ENCODE measurements at places on chromosomes 5 and 9.

DNA sequence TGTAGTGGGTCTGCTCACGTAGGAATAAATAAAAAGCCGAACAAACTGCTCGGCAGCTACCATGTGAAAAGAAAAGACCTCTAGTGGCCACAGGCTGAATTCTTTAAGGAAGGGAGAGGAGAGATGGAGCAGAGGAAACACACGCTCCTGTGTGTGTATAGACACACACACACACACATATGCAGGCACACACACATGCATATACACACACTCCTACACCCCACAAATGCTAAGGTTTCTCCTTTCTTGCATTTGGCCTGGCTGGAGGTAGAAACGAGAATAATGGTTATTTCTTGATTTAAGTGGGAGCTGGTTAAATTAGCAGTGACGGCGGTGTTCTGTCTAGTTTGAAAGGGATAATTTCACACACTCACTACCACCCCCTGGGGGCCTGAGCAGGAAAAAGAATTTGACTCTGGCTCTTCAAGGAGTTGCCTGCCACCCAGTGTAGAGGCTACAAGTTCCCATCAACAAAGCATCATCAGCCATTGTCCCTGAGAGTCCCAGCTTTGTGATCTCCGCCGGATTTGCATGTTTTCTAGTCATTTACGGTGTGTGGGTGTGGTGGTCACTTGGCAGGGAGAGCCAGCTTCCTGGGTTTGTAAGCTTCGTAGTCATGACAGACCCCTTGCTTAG, at the start of gene INSYN2B:
Gene INSYN2B, minus strand, starts transcription at position 78 of the 636 bp plus-strand sequence. CDS start 96,597 bp downstream, outside the sequence.
- peak; percentile 71 for DNase-seq
- peak within 1 kb of the TSS; percentile 60 for H3K27ac ChIP-seq
- H3K27me3 ChIP-seq = no peaks in the 10 kb centered on the region
- H3K4me3 ChIP-seq = peak within 1 kb of the TSS; percentile 49
- H3K36me3 ChIP-seq = no peaks in the 10 kb centered on the region
- no peaks in the 10 kb centered on the region for H3K4me1 ChIP-seq

DNA sequence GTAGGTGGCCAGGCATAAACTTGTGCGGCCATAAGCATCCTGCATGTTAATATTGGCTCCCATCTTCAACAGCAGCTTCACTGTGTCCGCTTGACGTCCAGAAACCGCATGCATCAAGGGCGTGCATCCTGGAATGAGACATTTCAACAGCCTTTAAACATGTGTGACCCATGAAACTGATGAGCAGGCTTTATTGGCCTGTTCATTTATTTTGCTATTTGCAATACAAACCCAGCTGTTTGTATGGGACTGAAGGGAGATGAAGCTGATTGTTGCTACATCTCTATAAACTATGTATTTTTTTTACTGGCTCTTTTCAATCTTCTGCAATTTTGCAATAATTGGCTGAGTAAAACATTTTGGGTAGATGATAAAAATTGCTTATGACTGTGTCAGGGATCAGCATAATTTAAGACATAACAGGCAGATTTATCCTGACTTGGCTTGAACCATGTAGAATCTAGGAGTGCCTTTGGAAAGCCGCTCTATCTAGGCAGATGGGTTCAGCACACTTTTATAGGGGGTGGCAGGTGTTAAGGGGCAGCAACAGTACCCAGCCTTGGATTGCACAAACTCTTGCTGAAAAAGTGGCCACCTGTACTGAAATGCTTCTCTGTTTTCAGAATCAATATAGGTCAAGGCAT, 56.9 kb downstream of the ANKRD55 start:
- no peak overlapping the region for H3K4me3 ChIP-seq
- DNase-seq = no peak
- no peaks in the 10 kb centered on the region for H3K27me3 ChIP-seq

DNA sequence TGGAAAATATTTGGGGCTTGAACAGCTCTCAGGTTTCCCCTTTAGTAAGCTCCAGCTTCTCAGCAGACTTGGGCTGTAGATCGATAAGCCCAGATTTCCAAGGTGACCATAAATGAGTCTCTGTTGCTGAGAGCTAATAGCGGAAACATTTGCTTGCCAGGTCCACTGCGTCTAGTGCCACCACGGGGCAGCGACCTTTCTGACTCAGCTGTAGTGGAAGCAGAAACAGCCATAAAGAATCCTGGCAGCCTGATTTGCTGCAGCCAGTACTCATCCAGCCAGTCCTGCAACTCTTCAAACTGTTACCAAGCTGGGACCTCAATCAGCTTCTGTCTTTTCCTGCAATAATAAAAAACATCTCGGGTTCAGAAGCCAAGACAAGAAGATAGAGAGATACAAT, 241.7 kb downstream of the DOCK8 start:
- no peaks in the 10 kb centered on the region for H3K4me1 ChIP-seq
- H3K4me3 ChIP-seq = no peak overlapping the region
- no peaks in the 10 kb centered on the region for H3K36me3 ChIP-seq
- DNase-seq = no peak
- H3K27me3 ChIP-seq = no peaks in the 10 kb centered on the region

DNA sequence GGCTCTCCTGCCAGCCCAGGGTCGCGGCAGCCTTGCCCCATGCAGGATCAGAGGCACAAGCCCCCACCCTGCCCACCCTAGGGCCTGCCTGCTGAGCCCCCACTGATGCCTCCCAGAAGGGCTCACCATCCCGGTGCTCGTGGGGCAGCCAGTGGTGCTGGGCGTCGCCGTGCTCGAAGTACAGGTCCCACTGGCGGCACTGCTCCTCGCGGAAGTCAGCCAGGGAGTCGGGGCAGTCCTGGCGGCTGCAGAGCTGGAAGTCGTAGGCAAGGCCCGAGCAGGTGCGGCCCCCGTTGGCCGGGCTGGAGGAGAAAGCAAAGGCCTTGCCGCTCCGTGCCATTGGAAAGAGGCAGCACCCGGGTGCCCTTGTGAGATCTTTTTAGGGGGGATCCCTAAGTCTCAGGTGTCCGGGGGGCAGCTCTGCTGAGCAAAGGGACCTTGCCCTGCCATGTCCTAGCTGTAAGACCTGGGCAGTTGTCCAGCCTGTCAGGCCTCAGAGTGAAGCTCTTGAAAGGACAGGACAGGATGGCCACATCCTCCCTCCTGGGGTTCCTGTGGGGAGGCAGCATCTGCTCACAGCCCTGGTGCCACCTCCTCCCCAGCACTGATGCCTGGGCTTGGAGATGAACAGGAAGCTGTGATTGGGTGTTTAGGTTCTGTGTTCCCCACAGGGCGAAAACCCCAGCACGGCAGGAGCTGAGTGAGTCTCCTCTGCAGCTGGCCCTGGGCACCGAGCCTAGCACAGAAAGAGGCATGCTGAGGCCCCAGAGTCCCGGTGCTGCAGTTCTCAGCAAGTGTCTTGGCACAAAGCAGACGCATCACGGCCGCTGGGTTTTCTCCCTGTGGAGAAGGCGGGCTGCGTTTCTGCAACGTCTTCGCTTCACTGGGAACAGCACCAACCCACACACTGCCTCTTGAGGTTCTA, 77.7 kb downstream of the ZNF354C start:
- H3K4me3 ChIP-seq = no peak overlapping the region
- H3K27me3 ChIP-seq = no peaks in the 10 kb centered on the region
- H3K27ac ChIP-seq = no peak overlapping the region
- H3K4me1 ChIP-seq = no peaks in the 10 kb centered on the region
- DNase-seq = no peak
- H3K36me3 ChIP-seq = no peaks in the 10 kb centered on the region

GRCh38 chr5:159873680-159874079, 42.6 kb upstream of the ADRA1B start:
- H3K27me3 ChIP-seq = no peaks in the 10 kb centered on the region
- H3K36me3 ChIP-seq = no peaks in the 10 kb centered on the region
- no peak overlapping the region for H3K4me3 ChIP-seq
- peaks cover 8% of the 10 kb centered on the region for H3K4me1 ChIP-seq
- H3K27ac ChIP-seq = no peak overlapping the region
- no peak for DNase-seq

DNA sequence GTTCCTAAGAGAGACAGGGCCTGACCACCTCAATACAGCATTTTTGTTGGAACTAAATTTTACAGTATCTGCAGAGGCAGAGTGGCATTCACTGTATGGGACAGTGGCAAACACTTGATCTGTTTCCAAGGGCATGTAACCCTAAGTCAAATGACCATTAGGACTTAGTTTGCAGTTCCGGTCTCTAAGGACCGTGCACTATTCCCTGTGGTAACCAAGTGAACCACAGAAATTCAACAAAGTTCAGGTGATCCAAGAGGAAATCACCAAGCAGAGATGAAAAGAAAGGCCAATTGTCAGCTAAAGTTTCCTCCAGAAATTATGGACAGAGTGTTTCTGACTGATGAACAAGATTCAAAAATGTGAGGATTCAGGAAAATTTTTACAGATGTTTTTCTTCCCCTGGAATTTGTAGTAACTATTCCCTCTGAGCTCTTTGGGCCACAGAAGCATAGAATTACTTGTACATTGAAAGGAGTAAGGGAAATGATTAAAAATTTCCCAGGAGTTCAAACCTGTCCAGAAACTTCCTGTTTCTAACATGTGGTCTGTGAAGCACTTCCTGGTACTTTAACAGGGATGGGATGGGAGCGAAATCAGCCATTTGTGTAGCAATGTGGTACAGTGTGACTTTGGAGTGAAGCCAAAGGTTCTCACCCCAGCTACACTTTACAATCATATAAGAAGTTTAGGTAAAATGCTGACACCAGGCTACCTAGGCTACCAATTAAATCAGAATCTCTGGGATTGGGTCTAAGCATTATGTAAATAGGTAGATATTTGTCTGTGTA, 266.1 kb upstream of the MAP3K1 start:
- no peak overlapping the region for H3K27ac ChIP-seq
- no peak overlapping the region for H3K4me3 ChIP-seq
- no peaks in the 10 kb centered on the region for H3K27me3 ChIP-seq
- H3K36me3 ChIP-seq = no peaks in the 10 kb centered on the region
- DNase-seq = no peak
- H3K4me1 ChIP-seq = no peaks in the 10 kb centered on the region

DNA sequence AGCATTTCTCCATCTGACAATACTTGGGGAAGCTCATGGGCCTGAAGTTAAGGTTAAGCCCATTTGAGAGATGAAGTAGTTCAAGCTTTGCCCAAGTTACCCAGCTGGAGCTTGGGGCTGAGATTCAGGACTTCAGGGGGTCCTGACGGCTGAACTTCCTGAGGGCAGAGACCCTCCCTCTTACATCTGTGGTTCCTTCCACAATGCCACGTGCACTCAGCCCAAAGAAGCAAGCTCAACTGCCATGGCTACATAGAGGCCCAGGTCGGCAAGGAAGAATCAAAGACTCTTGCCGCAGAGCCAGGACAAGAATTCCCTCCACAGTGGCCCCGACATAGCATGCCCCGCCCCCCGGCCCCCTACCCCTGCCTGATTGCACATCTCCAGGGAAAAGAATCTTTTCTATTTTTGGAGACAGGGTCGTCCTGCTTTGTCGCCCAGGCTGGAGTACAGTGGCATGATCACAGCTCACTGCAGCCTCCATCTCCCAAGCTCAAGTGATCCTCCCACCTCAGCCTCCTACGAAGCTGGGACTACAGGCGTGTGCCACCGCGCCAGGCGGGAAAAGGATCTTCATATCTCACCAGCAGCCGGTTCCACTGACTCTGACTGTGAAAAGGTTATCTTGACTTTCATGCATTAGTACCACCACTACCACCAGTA, 9.2 kb downstream of the PHF19 start:
- H3K4me3 ChIP-seq = peak overlapping the region; percentile 66
- DNase-seq = no peak
- H3K4me1 ChIP-seq = no peaks in the 10 kb centered on the region
- no peaks in the 10 kb centered on the region for H3K27me3 ChIP-seq
- peak overlapping the region; percentile 93 for H3K27ac ChIP-seq

GRCh38 chr5:107556575-107556974, 114.2 kb downstream of the EFNA5 start:
- DNase-seq = no peak
- H3K4me3 ChIP-seq = no peak overlapping the region
- H3K27me3 ChIP-seq = no peaks in the 10 kb centered on the region
- no peaks in the 10 kb centered on the region for H3K4me1 ChIP-seq

GRCh38 chr9:91681461-91682305, 258.1 kb upstream of the NFIL3 start:
- no peak overlapping the region for H3K27ac ChIP-seq
- no peaks in the 10 kb centered on the region for H3K4me1 ChIP-seq
- H3K4me3 ChIP-seq = no peak overlapping the region
- no peaks in the 10 kb centered on the region for H3K27me3 ChIP-seq
- DNase-seq = no peak

DNA sequence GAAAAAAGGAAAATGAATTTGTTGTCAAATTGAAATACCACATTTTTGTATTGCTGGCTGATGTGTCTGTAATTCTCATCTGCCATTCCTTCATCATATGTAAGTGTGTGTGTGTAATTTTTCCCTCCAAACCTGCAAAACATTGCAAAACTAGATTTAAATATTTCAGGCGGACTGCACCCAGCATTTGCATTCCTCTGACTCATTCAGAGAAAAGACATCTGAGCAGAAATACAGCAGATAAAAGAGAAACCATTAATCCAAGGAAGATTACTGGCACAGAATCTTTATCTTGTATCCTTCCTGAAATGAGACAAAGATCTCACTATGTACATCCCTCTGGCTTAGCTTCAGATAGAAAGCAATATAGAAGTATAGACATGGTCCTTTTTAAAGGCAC, 275.3 kb downstream of the TMEM38B start:
- no peaks in the 10 kb centered on the region for H3K27me3 ChIP-seq
- H3K36me3 ChIP-seq = no peaks in the 10 kb centered on the region
- no peak overlapping the region for H3K4me3 ChIP-seq
- no peak for DNase-seq

DNA sequence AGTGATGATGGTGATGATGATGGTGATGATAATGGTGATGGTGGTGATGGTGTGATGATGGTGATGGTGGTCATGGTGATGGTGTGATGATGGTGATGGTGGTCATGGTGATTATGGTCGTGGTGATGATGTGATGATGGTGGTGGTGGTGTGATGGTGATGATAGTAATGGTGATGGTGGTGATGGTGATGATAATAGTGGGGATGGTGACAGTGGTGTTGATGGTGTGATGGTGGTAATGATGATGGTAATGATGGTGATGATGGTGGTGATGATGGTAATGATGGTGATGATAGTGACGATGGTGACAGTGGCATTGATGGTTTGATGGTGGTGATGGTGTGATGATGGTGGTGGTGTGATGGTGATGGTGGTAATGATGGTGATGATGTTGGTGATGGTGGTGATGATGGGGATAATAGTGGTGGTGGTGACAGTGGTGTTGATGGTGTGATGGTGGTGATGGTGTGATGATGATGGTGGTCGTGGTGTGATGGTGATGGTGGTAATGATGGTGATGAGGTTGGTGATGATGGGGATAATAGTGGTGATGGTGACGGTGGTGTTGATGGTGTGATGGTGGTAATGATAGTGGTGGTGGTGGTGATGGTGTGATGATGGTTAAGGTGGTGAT, 6.5 kb downstream of the STKLD1 start:
- DNase-seq = no peak
- H3K4me1 ChIP-seq = no peaks in the 10 kb centered on the region
- H3K36me3 ChIP-seq = no peaks in the 10 kb centered on the region
- no peak overlapping the region for H3K4me3 ChIP-seq
- no peaks in the 10 kb centered on the region for H3K27me3 ChIP-seq

- no peaks in the 10 kb centered on the region for H3K27me3 ChIP-seq
- no peaks in the 10 kb centered on the region for H3K4me1 ChIP-seq
- H3K36me3 ChIP-seq = no peaks in the 10 kb centered on the region
- no peak overlapping the region for H3K27ac ChIP-seq
These were observed 115.7 kb downstream of the FBXO38 start for GRCh38 chr5:148499452-148499851.

GRCh38 chr5:82863266-82863665, 213.9 kb downstream of the TMEM167A start:
- no peaks in the 10 kb centered on the region for H3K27me3 ChIP-seq
- H3K4me1 ChIP-seq = no peaks in the 10 kb centered on the region
- no peak overlapping the region for H3K4me3 ChIP-seq
- no peak overlapping the region for H3K27ac ChIP-seq
- no peak for DNase-seq

Data from breast epithelium (tissue), 4 donors.